ENCODE measurements at places on chromosomes 12 and 14. TPM values are rescaled to one million over a fixed set of nuclear protein-coding genes. Genes with fewer than 3 reads are reported as not detected.

DNA sequence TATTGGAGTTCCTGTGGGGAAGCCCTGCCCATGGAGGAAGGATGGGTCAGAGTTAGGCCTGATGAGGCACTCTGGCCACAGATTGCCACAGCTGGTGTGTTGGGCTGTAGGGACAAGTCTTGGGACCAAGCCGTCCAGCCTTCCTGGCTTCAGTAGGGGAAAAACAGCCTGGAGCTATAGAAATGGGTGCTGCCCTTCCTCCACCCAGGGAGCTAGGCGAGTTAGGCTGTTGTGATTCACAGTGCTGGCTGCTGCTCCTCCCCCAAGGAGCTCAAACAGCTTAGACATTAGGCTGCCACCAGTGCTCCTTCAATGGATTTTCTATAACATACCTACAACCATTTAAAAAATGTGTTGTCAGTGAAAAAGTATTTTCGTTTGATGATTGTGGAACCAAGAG, 274.3 kb downstream of the RPL10L start:
- DNase-seq: no peak

DNA sequence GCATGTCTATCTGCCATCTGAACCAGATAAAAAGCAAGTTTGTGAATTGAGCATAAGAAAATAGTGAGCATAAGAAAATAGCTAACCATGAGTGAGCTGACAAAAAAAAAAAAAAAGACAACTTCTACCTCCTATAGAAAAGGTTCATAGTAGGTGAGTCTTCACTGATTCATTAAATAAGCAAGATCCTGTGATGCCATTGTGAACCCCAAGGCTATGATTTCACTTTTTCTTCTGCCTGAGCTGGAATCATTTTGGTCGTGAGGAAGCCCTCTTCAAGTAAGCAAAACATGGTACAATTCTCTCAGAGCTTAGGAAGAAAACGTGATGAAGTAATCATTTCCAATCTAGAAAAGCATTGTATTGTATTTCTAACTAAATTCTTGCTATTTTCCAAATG, 1.2 kb downstream of the PIK3C2G start:
- no peak for DNase-seq

- no peak for DNase-seq
Measured at GRCh38 chr14:22890416-22890815, 7.4 kb downstream of the REM2 start.

DNA sequence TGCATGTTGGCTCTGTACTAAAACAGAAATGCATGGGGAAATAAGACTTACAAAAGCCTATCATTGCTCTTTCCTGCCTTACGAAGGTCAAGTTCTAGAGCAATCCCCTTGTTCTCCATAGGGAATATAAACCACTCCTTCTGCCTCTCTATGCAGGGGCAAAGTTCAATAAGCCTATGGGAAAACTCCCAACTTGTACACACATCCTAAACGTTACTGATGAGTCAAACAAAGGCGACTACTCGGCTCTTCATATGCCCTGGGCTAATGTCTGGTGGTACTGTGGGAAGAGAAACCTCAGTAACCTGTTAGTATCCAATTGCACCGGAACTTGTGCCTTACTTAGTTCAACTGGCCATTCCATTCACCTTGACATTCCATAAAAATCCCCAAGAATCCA, 32.7 kb downstream of the PRMT8 start:
- DNase-seq: no peak

DNA sequence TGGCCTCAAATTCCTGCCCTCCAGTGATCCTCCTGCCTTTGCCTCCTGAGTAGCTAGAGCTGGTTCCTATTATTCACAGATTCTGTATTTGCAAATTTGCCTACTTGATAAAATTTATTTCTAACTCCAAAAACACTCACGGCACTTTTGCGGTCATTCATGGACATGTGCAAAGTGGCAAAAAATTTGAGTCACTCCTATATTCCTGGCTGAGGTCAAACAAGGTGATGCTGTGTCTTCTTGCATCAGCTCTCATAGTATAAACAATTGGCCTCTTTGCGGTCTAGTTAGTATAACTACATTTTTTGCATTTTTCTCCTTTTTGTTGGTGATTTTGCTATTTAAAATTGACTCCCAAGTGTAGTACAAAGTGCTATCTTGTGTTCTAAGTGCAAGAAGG, 24.7 kb downstream of the ATF1 start:
- no peak for DNase-seq

DNA sequence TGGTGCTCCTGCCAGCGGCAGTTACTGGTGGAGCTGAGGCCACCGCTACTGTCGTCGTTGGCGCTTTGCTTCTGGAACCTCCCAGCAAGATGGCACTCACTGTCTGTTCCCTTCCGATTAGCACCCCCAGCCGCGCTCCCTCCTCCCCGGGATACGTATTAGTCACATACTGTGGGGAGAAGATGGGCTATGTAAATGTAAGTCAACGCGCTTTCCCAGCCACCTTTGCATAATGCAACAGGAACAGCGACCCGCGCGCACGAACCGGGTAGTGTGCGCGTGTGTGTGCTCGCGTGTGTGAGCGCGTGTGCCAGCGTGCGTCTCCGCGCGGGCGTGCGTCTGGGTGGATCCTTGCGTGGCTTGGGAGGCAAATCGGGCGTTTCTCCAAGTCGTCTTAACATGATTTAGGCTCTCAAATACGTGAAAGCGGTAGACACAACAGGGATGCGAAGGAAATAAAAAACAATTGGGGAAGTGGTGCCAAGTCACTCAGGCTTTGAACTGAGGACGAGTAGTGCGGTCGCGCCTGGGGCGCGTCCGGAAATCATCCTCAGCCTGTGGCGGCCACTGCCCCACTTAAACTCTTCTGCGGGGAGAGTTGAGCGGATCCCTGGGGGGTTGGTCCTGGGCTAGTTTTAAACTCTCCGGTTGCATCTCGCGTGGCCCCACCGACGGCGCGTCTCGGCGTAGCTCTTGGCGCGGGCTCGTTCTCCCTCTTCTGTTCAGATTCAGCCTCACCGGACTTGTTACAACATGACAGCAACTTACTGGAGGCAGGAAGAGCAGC, 1.8 kb downstream of the FLRT2 start:
- DNase-seq: peak; percentile 63

GRCh38 chr12:27330846-27331245, 1.8 kb upstream of the BMAL2 start:
- DNase-seq: no peak

DNA sequence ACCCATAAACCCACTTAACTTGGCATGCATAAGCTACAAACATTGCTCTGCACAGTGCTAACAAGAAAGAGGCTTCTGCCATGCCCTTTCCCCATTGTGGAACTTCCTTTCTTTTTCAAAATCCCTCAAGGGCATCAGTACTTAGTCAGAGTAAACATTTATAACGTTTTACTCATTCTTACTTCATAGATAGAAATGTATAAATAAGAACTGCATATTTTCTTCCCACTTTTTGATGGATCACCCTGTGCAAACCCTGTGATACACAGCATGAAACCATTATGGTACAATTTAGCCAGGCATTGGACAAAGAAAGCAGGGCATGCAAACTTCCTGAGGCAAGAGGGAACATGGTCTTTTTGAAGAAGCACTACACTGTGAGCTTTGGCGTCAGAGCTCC, 113.8 kb upstream of the FOXG1 start:
- DNase-seq: no peak

GRCh38 chr14:105069522-105069870, 4.3 kb upstream of the GPR132 start:
- no peak for DNase-seq

- DNase-seq: no peak
Measured at GRCh38 chr12:112207397-112207924, 82.1 kb downstream of the TRAFD1 start.

Gene FBXL14
- total RNA-seq: 4.7 TPM

Gene RD3L
- total RNA-seq: 26.7 TPM
